Anterior cingulate cortex (tissue), 58 donors: ENCODE measurements at places on chromosomes 2 and 18.

- no peak for DNase-seq
Measured at GRCh38 chr18:79590191-79591031, 89.2 kb upstream of the CTDP1 start.

DNA sequence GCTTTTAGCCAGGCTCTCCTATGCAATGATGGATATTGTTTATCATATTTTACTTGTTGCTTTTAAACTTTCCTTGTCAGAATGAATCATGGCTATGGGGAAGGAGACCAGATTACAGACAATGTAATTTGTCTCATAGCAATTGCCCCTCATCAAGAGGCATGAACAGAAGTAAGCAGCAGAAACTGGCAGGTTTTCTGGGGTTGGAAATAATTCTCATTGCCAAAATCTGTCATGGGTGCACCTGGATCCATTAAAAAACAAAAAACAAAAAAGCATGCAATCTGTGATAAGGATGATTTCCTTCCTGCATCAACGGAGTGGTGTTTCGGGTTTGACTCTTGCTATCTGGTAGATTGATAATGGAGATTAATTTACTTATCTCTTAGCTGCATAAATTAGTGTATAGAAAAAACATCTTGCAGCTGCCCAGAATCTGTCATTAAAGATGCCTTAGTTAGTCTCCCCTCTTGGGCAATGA is 419.6 kb downstream of the SOX11 start:
- no peak for DNase-seq

GRCh38 chr2:217125014-217125413 is 265.1 kb upstream of the TNP1 start:
- DNase-seq = no peak

GRCh38 chr2:3403587-3404334 is 24.3 kb downstream of the TRAPPC12 start:
- DNase-seq = no peak

GRCh38 chr2:8094526-8094925 is 587.3 kb upstream of the ID2 start:
- DNase-seq = peak; percentile 27

DNA sequence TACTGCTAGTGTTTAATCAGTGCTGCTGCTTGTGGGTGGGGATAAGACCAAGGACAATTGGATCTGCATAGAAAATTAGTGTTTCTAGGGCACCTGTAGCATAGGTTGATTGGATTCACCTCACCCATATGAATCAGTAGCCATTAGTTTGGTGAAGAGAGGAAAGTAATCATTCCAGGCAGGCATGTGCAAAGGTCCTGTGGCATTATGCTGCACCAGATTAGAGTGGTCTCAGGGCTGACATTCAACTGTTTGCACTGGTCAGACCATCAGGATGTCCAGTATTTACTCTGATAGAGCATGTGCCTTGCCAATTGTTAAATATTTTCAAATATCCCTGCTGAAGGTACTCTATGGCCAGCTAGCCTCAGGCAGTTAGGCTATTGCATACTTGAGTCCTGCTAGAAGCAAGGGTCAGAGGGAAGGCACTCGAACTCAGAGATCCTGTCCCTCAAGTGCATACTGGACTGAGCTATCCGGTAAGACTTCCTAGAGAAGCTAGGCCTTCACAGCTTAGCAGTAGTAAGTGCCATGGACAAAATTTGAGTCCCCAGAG is 64.7 kb downstream of the SKA1 start:
- no peak for DNase-seq

GRCh38 chr2:117885308-117885707 is 70.8 kb downstream of the DDX18 start:
- no peak for DNase-seq

GRCh38 chr18:13361431-13361830 is 142.9 kb downstream of the LDLRAD4 start:
- DNase-seq = no peak

- no peak for DNase-seq
Measured at GRCh38 chr2:240586919-240587800, 626 bp downstream of the CAPN10 start.

DNA sequence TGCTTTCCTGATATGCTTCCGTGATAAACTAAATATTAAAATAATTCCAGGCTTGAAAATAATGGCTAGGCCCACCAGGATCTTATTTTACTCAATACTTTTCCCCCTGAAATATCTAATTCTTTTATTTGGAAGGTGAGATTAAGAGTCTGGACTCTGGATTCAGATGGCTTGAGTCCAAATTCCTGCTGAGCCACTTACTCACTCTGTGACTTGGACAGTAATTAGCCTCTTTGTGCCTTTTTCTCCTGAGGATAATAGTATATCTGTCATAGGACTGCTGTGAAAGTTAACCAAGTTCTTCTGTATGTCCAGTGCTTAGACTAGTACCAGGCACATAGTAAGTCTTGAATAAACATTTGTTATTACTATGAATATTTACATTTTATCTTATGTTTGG is 127.3 kb upstream of the ERBB4 start:
- DNase-seq = no peak

- no peak for DNase-seq
Measured at GRCh38 chr18:79615091-79615490, 64.5 kb upstream of the CTDP1 start.

DNA sequence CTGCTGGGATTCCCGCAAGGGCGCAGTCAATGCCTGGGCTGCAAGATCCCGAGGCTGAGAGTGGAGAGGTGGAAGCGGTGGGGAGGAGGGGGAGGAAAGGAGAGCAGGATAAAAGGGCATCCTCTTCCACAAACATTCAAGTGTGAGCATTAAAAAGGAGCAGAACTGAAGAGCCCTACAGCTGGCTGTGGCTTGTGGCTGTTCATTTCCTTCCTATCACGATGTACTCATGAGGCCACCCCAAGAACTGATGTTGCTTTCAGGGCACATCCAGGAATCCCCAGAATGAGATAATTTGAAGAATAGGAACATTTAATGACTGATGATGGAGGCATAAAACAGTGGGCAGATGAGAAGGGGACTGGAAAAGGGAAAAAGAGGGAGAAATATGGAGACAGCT is 230.8 kb upstream of the SMIM21 start:
- DNase-seq = no peak

GRCh38 chr18:51132256-51132935 is 65.1 kb downstream of the MEX3C start:
- DNase-seq = no peak

DNA sequence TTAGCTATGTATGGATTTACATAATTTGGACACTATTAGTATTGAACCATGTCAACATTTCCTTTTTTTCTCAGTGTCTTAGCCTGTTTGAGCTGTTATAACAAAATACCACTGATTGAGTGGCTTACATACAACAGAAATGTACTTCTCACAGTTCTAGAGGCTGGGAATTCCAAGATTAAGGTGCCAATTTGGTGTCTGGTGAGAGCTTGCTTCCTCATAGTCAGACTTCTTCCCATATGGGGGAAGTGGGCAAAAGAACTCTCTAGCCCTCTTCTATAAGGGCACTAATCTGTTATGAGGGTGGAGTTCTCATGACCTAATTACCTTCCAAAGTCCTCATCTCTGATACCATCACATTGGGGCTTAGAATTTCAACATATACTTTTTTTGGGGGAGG is 12.6 kb downstream of the ZNF804A start:
- DNase-seq = no peak

- DNase-seq = no peak
Measured at GRCh38 chr18:36843784-36844183, 14.9 kb downstream of the KIAA1328 start.

DNA sequence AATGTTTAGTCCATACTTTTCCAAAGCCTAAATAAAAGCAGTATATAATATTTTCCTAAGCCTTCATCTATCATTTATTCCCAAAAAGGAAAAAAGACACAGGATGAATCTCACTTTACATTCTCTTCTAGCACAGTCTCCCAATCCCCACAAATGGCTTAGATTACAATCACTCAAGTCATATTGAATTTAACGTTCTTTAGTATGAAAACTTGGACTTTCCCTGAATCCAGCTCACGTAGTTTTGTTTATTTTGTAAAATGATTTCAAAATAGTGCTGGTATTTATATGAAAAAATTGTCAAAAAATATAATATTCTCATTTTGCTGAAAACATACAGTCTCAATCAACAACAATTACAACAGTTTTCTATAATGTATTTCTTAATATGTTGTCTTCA is 137.7 kb upstream of the CCDC150 start:
- DNase-seq = no peak

DNA sequence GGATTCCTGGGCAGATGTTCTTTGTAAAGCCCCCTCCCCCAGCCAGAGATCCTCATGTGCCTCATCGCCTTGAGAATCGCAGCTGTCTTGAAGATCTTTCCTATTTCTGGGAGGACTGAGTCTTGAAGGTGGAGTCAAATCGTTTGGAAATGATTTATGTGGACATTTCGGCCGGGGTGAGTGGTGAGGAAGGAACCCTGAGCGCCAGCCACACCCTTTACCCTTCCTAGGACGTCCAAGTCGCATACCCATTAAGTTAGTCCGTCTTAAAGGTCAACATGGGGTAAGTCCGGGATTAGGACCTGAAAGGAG is 84.9 kb upstream of the ZCCHC2 start:
- no peak for DNase-seq

DNA sequence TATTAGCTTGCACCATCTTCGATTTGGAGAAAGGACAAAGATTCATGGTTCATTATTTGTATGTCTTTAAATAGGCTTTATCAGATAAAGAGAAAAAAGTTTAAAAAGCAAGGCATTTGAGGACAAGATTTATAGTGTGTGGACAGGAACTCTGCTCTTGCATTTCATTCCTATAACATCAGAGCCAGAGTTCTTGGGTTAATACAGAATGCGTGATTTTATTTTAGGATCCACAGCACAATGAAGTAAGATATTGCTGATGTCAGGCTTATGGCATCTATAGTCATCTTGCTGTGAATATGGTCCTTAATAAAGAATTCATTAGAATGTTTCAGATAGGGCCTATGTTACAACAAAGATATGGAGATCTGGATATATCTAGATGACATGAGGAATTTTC is 19.7 kb downstream of the RASGRP3 start:
- DNase-seq = no peak

- no peak for DNase-seq
Measured at GRCh38 chr2:26562811-26563645, 78.1 kb downstream of the CIB4 start.

DNA sequence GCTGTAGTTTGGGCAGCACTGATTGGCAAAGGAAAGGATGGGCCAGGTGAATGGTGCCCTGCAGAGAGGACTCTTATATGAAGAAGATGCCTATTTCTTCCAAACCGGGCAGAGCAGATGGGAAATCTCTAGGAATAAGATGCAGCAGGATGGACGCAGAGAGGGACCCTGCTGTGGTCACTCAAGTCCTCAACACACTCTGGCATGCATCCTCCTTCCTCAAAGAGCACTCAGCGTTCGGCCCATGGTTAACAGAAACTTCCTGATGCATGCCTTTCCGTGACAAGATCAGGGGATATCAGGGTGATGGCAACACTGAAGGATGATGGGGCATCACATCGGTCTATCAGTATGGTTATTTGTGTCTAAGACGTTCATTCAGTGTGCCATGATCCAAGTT is 232.7 kb downstream of the TTC32 start:
- no peak for DNase-seq

GRCh38 chr2:233240897-233241296 is 10.6 kb upstream of the ATG16L1 start:
- no peak for DNase-seq

DNA sequence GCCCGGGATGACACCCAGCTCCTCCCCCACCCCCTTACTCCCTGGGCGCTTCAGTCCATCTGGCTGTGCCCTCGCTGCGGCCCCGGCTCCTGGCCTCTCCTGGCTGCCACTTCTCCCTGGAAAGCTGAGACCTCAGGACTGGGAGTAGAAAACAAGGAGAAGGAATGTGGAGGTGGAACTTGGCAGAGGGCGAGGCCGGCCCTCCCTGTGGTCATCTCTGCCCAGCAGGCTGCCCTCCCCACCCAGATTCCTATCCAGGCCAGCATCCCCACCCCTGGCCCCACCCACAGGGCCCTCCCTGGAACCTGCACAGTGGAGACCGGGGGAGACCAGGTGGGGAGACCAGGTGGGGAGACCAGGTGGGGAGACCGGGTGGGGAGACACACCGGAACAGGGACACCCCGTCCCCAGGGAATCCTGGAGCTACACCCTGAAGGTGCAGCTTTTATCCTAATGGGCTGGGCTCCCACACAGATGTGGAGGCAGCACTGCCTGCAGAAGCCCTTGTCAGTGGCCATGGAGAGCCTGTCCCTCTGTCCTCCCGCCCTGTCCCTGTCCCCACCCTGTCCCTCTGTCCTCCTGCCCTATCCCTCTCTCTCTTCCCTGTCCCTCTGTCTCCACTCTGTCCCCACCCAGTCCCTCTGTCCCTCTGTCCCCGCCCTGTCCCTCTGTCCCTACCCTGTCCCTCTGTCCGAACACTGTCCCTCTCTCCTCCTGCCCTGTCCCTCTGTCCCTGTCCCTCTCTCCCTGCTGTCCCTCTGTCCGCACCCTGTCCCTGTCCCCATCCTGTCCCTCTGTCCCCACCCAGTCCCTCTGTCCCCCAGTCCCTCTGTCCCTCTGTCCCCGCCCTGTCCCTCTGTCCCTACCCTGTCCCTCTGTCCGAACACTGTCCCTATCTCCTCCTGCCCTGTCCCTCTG is 157.1 kb downstream of the PXDN start:
- no peak for DNase-seq

GRCh38 chr18:42137693-42138375 is 182.8 kb downstream of the PIK3C3 start:
- DNase-seq = no peak

DNA sequence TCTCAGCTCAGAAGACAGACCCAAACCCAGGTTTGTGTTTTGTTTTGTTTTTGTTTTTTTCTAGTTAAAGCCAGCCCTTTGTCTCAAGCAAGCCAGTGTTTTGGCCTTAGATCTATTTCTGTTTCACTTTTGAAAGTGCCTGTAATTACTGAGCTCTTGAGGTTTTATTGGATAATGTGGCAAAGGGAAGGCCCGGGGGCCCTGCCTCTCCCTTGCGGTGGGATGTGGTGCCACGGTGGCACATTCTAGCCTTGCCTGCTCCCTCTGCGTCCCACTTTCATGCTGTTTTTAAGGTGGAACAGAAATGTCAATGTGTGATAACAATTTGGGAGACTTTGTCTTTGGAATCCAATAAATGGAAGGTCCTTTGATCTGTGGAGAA is 2.5 kb downstream of the HPCAL1 start:
- no peak for DNase-seq

- no peak for DNase-seq
Measured at GRCh38 chr2:61631321-61631720, 93.2 kb upstream of the XPO1 start.

DNA sequence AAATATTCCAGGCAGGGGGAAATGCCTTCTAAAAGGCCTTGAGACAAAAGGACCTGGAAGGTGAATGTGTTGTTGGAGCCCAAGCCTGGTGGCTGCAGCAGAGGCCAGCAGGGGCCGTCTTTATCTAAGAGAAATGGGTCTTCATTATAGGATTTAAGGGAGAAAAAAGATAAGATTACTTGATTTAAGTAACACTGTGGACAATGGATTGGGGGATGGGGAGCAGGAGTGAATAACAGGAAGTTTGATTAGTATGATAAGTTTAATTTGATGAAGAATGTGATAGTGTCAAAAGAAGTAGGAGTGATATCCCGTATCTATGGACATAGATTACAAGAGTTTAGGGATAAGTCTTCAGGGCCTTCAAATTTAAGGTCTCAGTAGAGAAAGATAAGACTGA is 64.2 kb downstream of the WDR75 start:
- DNase-seq = no peak
